ENCODE measurements at places on chromosomes 1 and 21. TPM values are rescaled to one million over a fixed set of nuclear protein-coding genes. Genes with fewer than 3 reads are reported as not detected.

DNA sequence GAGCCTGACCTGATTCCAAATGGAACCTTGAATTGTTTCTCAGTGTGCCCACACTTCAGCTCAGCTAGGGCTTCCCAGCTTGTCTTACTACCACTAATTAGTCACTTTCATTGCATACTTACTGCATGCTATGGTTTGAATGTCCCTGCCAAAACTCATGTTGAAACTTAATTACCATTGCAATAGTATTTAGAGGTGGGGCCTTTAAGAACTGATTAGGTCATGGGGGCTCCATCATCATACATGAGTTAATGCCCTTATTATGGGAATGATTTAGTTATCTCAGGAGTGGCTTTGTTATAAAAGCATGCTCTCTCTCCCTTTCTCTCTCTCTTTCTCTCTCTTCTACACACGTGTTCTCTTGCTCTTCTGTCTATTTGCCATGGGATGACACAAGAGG lies 68.3 kb downstream of the NENF start:
- H3K4me1 ChIP-seq: no peaks in the 10 kb centered on the region
- no peak overlapping the region for H3K4me3 ChIP-seq
- no peak for DNase-seq
- H3K36me3 ChIP-seq: no peaks in the 10 kb centered on the region

- no peaks in the 10 kb centered on the region for H3K4me1 ChIP-seq
- no peaks in the 10 kb centered on the region for H3K36me3 ChIP-seq
- H3K27ac ChIP-seq: no peak overlapping the region
- H3K27me3 ChIP-seq: no peaks in the 10 kb centered on the region
- no peak overlapping the region for H3K4me3 ChIP-seq
Observed at GRCh38 chr1:31435471-31436409, 22.7 kb downstream of the SERINC2 start.

GRCh38 chr1:64312431-64312830 lies 109.0 kb downstream of the UBE2U start:
- H3K36me3 ChIP-seq: no peaks in the 10 kb centered on the region
- no peaks in the 10 kb centered on the region for H3K4me1 ChIP-seq
- no peak overlapping the region for H3K27ac ChIP-seq
- no peak for DNase-seq

DNA sequence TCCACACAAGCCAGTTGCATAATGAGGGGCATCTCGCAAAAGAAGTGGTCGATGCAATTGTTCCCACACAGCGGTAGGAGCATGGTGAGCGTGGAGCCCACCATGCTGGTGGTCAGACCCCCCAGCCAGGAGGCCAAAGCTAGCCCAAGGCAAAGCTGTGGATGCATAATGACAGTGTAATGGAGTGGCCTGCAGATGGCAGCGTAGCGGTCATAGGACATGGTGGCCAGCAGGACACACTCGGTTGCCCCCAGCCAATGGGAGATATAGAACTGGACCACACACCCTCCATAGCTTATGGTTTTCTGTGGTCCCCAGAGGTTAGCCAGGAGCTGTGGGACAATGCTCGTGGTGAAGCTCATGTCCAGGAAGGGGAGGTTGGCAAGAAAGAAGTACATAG lies 4.3 kb downstream of the OR2C3 start:
- H3K36me3 ChIP-seq: no peaks in the 10 kb centered on the region
- H3K4me3 ChIP-seq: no peak overlapping the region
- H3K27me3 ChIP-seq: peaks cover 3% of the 10 kb centered on the region
- H3K27ac ChIP-seq: no peak overlapping the region

The ABL2 gene
- total RNA-seq: 15.8 TPM

DNA sequence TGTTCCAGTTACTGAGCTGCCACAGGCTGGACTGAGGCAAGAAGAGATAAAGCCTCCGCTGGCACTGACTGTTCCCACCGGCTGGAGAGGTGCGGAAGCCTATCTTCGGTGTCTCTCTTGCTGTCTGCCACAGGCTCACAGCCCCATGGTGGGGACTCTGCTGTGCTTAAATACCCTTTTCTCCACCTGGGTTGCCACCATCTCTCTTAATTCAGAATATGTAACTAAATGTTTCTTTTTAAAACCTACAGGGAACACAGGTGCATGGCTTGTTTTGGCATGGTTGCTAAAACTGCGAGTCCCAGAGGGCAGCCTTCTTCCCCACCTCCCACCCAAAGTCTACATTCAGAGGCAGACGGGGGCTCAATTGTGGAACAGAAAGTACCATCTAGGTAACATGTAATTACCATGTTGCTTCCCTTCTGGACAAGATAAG lies 8.1 kb upstream of the LBR start:
- no peaks in the 10 kb centered on the region for H3K4me1 ChIP-seq
- H3K36me3 ChIP-seq: no peaks in the 10 kb centered on the region
- no peak overlapping the region for H3K4me3 ChIP-seq

- peak; percentile 30 for DNase-seq
- H3K27ac ChIP-seq: peak overlapping the region; percentile 84
- no peaks in the 10 kb centered on the region for H3K36me3 ChIP-seq
- peaks cover 18% of the 10 kb centered on the region for H3K4me1 ChIP-seq
- no peaks in the 10 kb centered on the region for H3K27me3 ChIP-seq
Observed at GRCh38 chr1:98870959-98871903, 133.4 kb downstream of the PLPPR5 start.

The FCRLB gene
- total RNA-seq: 0.11 TPM

Data from CD4-positive, alpha-beta T cell (primary cell).